Esophagus muscularis mucosa (tissue), 4 donors: ENCODE measurements at places on chromosomes 4 and X. TPM values are rescaled to one million over a fixed set of nuclear protein-coding genes. Genes with fewer than 3 reads are reported as not detected.

GRCh38 chr4:113349430-113349829, 300.0 kb downstream of the ANK2 start:
- no peak overlapping the region for H3K4me3 ChIP-seq
- no peak overlapping the region for H3K27ac ChIP-seq
- no peaks in the 10 kb centered on the region for H3K27me3 ChIP-seq
- DNase-seq = no peak

DNA sequence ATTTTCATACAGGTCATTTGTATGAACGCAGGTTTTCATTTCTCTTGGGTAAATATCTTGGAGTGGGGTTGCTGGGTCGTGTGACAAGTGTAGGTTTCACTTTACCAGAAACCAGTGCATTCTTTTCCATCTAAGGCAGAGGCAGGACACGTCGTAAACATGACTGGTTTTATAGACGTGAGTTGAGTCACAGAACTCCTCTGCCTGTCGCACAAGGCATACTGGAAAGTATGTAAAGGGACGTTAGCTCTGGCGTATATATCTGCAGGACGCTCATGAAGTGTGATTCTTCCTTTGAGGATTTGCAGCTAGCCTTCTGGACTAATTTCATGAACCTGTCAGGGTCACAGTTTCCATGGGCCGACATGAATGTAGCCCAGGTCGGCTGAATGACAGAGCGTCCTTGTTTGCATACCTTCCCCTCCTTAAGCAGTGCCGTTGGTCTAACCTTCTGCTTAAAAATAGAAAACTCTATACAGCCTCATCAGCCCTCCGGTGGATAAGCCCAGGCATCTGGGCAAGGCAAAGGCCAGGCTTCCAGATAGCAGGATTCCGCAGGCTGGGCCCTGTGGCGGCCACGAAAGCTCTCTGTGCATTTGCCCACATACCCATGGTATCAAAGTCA, 106.0 kb downstream of the GPR143 start:
- no peak overlapping the region for H3K4me3 ChIP-seq
- H3K27me3 ChIP-seq = no peaks in the 10 kb centered on the region
- no peaks in the 10 kb centered on the region for H3K36me3 ChIP-seq
- H3K27ac ChIP-seq = peak overlapping the region; percentile 44
- peaks cover 3% of the 10 kb centered on the region for H3K4me1 ChIP-seq

Gene DCLK2
- total RNA-seq = 15.4 TPM

DNA sequence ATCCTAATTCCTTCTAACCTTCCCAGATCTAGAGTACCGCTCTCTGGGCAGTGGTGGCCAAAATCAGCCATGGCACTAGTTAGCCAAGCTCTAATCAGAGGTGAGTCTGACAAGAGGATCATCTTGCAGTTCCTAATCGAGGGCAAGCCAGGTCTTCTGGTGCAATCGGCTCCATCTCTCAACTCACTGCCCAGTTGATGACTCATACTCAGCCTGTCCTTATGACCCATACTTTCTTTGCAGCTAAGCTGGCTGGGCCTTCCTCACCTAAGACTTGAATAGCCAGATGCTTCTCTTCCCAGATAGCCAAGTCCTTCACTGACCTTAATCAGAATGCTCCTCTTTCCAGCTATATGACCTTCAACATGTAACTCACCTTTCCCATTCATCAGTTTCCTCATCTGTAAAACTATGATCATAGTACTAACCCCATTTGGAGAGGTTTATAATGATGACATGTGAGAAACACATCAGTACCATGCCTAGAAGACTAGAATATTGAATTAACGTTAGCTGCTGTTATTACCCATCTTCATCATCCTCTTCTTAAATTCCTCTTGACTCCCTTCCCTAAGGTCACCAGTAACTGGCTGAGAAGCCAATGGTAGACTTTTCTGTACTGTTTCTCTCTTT, 57.1 kb downstream of the RELL1 start:
- no peaks in the 10 kb centered on the region for H3K27me3 ChIP-seq
- peaks cover 6% of the 10 kb centered on the region for H3K4me1 ChIP-seq
- peak; percentile 93 for DNase-seq
- H3K36me3 ChIP-seq = peaks cover 20% of the 10 kb centered on the region
- H3K4me3 ChIP-seq = no peak overlapping the region
